ENCODE measurements at places on chromosomes 7 and 10. TPM values are rescaled to one million over a fixed set of nuclear protein-coding genes. Genes with fewer than 3 reads are reported as not detected.

GRCh38 chr7:70512761-70513160 lies 619.2 kb upstream of the GALNT17 start:
- no peaks in the 10 kb centered on the region for H3K36me3 ChIP-seq
- no peak overlapping the region for H3K27ac ChIP-seq
- H3K27me3 ChIP-seq, result no peaks in the 10 kb centered on the region

Gene PURB
- 22.7 TPM for total RNA-seq

DNA sequence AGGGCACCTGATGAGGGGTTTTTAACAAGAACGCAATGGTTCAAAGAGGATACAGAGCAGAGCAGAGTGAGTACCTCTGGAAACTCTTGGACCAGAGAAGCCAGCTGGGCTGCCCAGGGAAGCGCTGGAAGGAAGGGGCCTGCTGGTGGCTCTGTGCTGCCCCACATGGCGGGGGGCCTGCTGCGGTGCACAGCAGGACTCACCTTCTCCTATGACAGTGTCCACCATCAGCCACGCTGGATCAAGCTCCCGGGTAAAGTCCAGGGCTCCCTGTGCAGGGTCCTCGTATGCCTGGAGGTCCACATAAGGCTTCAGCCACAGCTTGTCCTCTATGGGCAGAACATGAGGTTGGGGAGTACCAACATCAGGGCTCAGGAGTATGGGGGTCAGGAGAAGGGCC lies 12.5 kb downstream of the EPHA1 start:
- H3K4me3 ChIP-seq, result no peak overlapping the region
- no peaks in the 10 kb centered on the region for H3K4me1 ChIP-seq
- no peak for DNase-seq
- H3K36me3 ChIP-seq, result peaks cover 87% of the 10 kb centered on the region
- H3K27ac ChIP-seq, result no peak overlapping the region
- no peaks in the 10 kb centered on the region for H3K27me3 ChIP-seq

DNA sequence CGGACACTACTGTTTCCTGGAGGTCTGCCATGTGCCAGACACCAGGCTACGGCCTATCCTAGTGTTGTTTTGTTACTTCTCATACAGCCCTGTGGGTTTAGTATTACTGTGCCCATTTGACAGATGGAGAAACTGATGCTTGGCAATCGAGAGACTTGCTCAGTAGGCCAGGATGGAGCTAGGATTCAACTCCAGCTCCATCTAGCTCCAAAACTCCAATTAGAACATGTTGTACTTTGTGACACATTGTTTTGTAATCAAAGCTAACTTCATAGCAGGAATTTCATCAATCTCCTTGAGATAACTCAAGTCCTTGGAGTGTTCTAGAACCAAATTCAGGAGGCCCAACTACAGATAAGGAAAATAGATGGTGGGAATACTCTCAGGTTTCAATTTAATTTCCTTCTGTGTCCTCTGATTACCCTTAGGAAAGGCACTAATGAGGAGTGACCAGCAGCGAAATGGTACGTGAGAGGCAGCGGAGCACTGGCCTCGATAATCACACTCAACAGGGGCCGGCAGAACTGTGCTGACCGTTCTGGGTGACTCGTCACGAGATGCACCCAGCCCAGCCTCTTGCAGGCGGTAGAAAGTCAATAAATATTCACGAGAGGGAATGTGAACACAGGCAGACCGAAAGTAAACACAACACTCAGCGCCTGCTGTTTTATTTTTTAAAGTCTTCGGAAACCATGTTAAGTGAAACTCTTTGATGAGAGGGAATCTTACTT lies 269.6 kb upstream of the NEBL start:
- no peaks in the 10 kb centered on the region for H3K4me1 ChIP-seq
- no peak overlapping the region for H3K4me3 ChIP-seq
- DNase-seq, result no peak
- no peak overlapping the region for H3K27ac ChIP-seq

GRCh38 chr7:132218876-132219275 lies 357.4 kb downstream of the PLXNA4 start:
- DNase-seq, result no peak
- no peaks in the 10 kb centered on the region for H3K27me3 ChIP-seq
- no peak overlapping the region for H3K4me3 ChIP-seq
- no peaks in the 10 kb centered on the region for H3K4me1 ChIP-seq
- H3K36me3 ChIP-seq, result no peaks in the 10 kb centered on the region
- no peak overlapping the region for H3K27ac ChIP-seq

- no peak overlapping the region for H3K27ac ChIP-seq
- H3K27me3 ChIP-seq, result no peaks in the 10 kb centered on the region
- DNase-seq, result no peak
Measured at GRCh38 chr7:116259156-116259870, 49.0 kb downstream of the TES start.

- no peaks in the 10 kb centered on the region for H3K27me3 ChIP-seq
Measured at GRCh38 chr7:152504367-152504766, 68.6 kb upstream of the KMT2C start.

Gene ITPRIP
- total RNA-seq, result 16.9 TPM

All from H1 (cell line).